ENCODE measurements at places on chromosomes 16 and 17.

DNA sequence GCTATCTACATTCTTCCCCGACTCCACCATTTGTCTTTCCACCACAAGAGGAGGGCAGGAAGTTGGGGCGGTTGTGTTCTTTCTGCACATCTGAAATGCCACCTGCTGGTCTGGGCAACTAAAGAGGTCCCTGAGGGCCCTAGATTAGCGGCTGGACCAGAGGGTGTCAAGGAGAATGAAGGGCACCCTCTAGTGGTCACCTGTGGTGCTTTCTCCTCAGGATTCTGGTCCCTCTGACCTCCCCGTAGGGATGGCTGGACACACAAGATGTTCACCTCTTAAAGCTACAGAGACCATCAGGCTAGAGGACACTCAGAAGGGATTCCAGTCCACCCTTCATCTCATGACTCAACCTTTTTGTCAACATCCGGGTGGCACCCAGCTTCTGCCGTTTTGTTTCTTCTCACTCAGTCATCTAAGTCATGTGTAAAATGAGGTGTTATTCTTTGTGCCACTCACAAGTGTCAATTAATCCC lies 2.9 kb upstream of the SCIMP start:
- DNase-seq: no peak

- DNase-seq: peak; percentile 16
Observed at GRCh38 chr16:80526418-80527061, 14.3 kb upstream of the DYNLRB2 start.

DNA sequence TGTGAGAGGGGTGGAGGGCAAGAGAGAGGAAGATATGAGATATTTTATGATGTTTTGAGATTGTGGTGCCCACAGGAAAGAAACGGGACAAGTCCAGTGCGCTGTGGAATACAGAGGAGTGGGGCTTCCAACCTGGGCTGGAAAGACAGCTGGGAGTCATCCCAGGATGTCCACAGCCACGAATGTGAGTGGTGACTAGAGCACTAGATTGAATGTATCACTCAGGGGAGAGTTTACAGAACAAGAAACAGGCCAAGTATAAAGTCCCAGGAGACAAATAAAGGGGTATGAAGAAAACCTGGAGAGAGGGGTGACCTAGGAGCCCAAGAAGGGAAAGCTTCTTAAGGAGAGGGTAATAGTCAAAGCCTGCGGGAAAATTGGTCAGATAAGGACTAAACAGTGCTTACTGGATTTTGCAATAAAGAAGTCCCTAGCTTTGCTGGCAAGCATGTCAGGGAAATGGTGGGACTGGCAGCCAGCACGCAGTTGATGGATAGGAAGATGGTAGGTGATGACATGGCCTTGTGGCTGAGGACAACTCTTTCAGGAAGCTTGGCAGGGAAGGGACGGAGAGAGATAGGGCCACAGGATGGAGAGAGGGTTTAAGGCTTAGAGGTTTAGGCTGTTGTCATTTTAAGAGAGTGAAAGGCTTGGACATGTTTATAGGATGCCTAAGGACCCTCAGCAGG lies 114.5 kb downstream of the AXIN2 start:
- DNase-seq: no peak

DNA sequence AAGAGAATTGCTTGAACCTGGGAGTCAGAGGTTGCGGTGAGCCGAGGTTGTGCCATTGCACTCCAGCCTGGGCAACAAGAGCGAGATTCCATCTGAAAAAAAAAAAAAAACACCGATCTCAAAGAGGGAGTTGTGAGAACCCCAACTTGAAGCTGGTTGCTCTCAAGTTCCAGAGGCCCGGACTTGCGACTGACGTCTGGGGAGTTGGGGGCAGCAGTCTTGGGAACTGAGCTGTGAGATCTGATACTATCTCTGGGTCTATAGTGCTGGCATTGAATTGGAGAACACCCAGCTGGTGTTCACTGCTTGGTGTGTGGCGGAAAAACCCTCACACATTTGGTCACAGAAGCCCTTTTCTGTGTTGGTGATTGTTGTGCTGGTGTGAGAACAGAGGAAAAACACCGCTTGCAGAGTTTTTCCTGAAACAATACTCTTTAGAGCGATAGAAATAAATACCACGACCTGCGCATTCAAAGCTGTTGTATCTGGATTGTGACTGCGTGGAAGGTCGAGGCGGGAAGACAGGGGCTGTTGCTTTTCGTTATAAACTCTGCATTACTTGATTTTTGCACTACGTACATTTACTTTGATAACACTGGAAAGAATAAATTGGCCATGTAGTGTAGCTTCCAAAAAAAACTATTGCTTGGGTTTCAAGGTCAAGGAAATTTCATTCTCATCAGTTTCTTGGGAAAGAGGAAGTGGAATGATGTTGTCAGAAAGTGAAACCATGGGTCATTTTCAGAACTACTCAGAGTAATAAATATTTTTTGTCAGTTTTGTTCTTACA lies 8.8 kb downstream of the SCIMP start:
- no peak for DNase-seq
